T-cell (primary cell): ENCODE measurements at places on chromosomes 5 and 9. TPM values are rescaled to one million over a fixed set of nuclear protein-coding genes. Genes with fewer than 3 reads are reported as not detected.

- no peak overlapping the region for H3K4me3 ChIP-seq
- no peak overlapping the region for H3K27ac ChIP-seq
- no peaks in the 10 kb centered on the region for H3K4me1 ChIP-seq
These were observed 911.2 kb downstream of the EFNA5 start for GRCh38 chr5:106759581-106759980.

- no peak overlapping the region for H3K4me3 ChIP-seq
- no peak overlapping the region for H3K27ac ChIP-seq
- H3K4me1 ChIP-seq, result peaks cover 10% of the 10 kb centered on the region
- no peak for DNase-seq
These were observed 3.8 kb upstream of the GALT start for GRCh38 chr9:34642679-34643078.

DNA sequence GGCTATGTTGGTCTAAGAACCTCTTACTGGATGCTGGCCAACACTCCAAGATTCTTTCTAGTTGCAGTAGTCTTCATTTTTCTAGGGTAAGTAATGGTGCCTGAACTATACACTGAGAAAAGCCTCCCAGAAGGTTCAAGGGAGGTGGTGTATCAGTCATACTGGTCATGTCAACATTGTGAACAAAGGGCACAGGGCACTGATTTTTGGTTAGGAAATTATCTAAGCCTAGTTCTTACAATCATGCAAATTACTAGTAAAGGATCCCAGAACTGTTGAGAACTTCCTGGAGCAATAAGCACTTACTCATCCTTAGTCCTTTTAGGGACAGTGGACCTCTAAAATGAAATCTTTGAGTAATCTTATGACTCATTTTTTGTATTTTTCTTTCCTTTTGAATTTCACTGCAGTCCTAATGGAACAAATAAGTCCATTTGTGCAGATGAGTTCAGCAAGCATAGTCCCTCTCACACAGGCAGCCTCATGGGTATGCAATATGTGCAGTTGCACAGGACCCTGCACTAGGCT, 21.1 kb upstream of the CDC42SE2 start:
- no peaks in the 10 kb centered on the region for H3K36me3 ChIP-seq
- H3K4me1 ChIP-seq, result no peaks in the 10 kb centered on the region
- no peak for DNase-seq

DNA sequence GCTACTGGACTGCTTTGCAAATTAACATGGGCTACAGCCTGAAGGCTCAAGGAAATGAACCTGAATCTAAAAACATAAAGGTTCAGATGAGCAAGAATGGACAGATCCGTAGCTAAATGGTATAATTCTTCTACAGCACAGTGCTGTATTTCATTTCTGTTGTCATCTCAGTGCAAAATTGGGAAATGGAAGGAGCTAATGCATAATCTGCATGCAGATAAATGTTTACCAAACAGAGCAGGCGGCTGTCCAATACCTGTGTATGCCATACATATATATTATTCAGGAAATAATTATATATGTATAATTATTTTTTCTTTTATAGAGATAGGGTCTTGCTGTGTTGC, 4.3 kb upstream of the HSPA9 start:
- DNase-seq, result no peak
- no peaks in the 10 kb centered on the region for H3K27me3 ChIP-seq
- H3K4me3 ChIP-seq, result no peak overlapping the region
- no peak overlapping the region for H3K27ac ChIP-seq
- H3K4me1 ChIP-seq, result peaks cover 13% of the 10 kb centered on the region

- H3K27me3 ChIP-seq, result no peaks in the 10 kb centered on the region
- no peaks in the 10 kb centered on the region for H3K4me1 ChIP-seq
- no peaks in the 10 kb centered on the region for H3K36me3 ChIP-seq
- no peak for DNase-seq
- H3K27ac ChIP-seq, result no peak overlapping the region
- no peak overlapping the region for H3K4me3 ChIP-seq
These were observed 217.0 kb downstream of the SREK1 start for GRCh38 chr5:66361070-66361469.

DNA sequence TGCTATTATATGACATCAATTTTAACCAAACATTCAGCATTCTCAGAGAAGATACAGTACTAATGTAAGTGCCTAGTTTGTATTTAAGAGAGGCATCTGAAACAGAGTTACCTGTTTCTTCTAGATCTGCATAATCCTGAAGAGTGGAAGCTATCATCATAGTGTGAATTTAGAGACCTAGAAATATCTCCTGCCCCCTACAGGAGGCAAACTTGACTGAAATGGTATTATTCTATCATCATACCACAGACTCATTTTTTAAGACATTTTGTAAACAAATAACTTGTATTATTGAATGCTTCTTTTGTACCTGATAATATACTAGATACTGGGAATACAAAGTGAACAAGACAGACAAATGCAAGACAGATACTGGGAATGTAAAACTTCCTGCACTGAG, 216.8 kb upstream of the RPS23 start:
- no peaks in the 10 kb centered on the region for H3K36me3 ChIP-seq
- no peak overlapping the region for H3K4me3 ChIP-seq
- no peak overlapping the region for H3K27ac ChIP-seq
- H3K27me3 ChIP-seq, result no peaks in the 10 kb centered on the region
- no peaks in the 10 kb centered on the region for H3K4me1 ChIP-seq

- no peak overlapping the region for H3K27ac ChIP-seq
- no peak overlapping the region for H3K4me3 ChIP-seq
- H3K27me3 ChIP-seq, result peaks cover 14% of the 10 kb centered on the region
- H3K36me3 ChIP-seq, result no peaks in the 10 kb centered on the region
- H3K4me1 ChIP-seq, result no peaks in the 10 kb centered on the region
- no peak for DNase-seq
These were observed 469.6 kb downstream of the GADD45G start for GRCh38 chr9:90074316-90074962.

GRCh38 chr5:20605732-20606525, 617.9 kb upstream of the CDH18 start:
- H3K4me1 ChIP-seq, result no peaks in the 10 kb centered on the region
- no peak overlapping the region for H3K27ac ChIP-seq
- no peak for DNase-seq
- no peak overlapping the region for H3K4me3 ChIP-seq
- H3K36me3 ChIP-seq, result no peaks in the 10 kb centered on the region

DNA sequence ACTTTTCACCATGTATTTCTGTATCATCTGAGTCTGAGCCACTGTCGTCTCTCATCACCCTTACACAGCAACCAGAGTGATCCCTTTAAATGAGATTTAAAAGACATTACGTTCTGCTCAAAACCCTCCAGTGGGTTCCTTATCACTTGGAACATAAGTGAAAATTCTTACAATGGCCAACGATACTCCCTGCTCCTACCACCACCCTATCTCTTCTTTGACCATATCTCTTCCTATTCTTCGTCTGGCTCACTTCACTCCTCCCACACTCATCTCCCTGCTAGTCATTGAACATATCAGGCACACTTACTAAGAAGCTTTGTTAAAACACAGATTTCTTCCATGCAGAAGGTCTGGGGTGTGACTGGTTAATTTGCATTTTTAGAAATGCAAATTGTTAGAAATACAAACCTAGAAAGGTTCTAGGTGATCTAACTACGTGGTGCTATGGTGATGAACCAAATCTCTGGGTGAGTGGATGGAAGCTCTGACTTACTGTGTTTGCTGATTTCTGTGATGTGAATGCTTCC, 166.6 kb upstream of the CD180 start:
- H3K36me3 ChIP-seq, result no peaks in the 10 kb centered on the region
- no peaks in the 10 kb centered on the region for H3K4me1 ChIP-seq
- no peak overlapping the region for H3K27ac ChIP-seq
- no peak overlapping the region for H3K4me3 ChIP-seq
- DNase-seq, result no peak

DNA sequence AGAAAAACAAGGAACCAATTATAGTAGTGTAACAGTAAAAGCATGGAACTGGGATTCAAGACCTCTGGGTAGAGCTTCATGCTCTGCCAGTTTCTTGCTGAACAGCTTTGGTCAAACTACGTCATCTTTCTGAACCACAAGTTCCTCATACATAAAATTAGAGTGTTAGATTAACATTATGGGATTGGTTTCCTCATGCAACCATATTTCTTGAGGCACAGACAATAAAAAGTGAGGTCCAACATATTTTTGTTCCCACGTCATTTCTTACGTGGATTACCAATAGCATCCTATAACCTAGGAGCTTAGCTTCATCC, 354.8 kb downstream of the TMEM232 start:
- H3K27ac ChIP-seq, result no peak overlapping the region
- no peaks in the 10 kb centered on the region for H3K36me3 ChIP-seq
- H3K27me3 ChIP-seq, result no peaks in the 10 kb centered on the region
- no peak overlapping the region for H3K4me3 ChIP-seq
- DNase-seq, result no peak

DNA sequence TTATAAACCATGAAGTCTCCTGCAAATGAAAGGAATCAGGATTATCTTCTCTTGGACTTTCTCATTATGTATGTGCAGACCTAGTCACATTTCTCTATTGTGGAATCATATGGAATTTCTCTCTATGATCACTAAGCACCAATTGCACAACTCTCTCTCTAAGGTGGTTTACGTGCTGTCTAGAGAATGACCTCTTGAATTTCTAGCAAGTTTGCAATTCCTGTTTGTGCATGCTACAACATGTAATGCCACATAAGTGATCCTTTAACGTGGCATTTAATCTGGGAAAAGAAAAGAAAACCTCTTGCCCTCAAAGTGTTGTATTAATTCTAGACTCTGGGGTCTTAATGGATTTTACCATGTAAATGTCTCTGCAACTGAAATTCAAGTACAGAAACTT, 5.0 kb upstream of the PPP2R2B start:
- DNase-seq, result no peak
- no peak overlapping the region for H3K4me3 ChIP-seq
- H3K36me3 ChIP-seq, result no peaks in the 10 kb centered on the region
- peaks cover 10% of the 10 kb centered on the region for H3K27me3 ChIP-seq

GRCh38 chr5:139758510-139759075, 37.0 kb upstream of the PSD2 start:
- H3K4me1 ChIP-seq, result peaks cover 4% of the 10 kb centered on the region
- H3K27me3 ChIP-seq, result peaks cover 69% of the 10 kb centered on the region
- H3K4me3 ChIP-seq, result no peak overlapping the region
- no peaks in the 10 kb centered on the region for H3K36me3 ChIP-seq

GRCh38 chr5:135828782-135829127, 5.7 kb upstream of the SLC25A48 start:
- no peaks in the 10 kb centered on the region for H3K27me3 ChIP-seq
- H3K36me3 ChIP-seq, result no peaks in the 10 kb centered on the region
- no peaks in the 10 kb centered on the region for H3K4me1 ChIP-seq
- DNase-seq, result no peak
- H3K27ac ChIP-seq, result no peak overlapping the region

GRCh38 chr5:32076699-32077695, 97.1 kb downstream of the GOLPH3 start:
- H3K36me3 ChIP-seq, result no peaks in the 10 kb centered on the region
- no peak overlapping the region for H3K27ac ChIP-seq
- no peaks in the 10 kb centered on the region for H3K4me1 ChIP-seq
- no peaks in the 10 kb centered on the region for H3K27me3 ChIP-seq
- no peak for DNase-seq

DNA sequence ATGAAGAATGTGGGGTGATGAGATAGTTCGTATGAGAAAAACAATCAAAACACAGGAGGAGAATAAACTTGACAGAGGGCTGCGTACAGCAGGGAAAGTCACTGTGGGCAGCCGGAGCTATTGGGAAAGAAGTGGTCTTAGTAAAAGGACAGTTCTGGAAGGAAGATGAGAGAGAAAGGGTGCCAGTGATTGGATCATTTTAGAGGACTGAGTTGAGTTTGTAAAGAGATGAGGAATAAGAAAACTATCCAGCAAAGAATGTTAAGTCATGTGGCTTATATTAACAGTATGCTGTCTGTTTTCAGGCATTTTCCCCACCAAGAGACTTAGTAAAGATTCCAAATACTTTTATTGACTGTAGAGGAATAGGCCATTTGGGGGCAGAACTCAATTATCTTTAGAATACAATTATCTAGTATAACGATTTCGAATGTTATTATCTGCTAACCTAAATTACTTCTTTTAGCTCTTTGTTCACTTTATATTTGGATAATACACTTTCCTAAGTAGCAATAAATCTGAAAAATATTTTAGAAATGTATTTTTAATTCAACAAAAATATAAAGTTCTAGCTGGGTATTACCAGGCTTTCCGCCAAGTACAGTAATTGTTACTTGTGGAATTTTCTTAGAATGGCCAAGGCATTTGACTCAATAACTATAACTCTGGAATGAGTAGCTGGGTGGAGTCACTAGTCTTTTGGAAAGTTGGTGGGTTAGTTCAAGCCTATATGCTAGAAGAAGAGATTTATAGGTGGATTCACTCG, 15.5 kb upstream of the LOX start:
- H3K4me1 ChIP-seq, result no peaks in the 10 kb centered on the region
- no peaks in the 10 kb centered on the region for H3K36me3 ChIP-seq

GRCh38 chr5:63854076-63854475, 108.2 kb downstream of the HTR1A start:
- no peak for DNase-seq
- no peaks in the 10 kb centered on the region for H3K36me3 ChIP-seq
- H3K27ac ChIP-seq, result no peak overlapping the region
- no peak overlapping the region for H3K4me3 ChIP-seq
- no peaks in the 10 kb centered on the region for H3K4me1 ChIP-seq

DNA sequence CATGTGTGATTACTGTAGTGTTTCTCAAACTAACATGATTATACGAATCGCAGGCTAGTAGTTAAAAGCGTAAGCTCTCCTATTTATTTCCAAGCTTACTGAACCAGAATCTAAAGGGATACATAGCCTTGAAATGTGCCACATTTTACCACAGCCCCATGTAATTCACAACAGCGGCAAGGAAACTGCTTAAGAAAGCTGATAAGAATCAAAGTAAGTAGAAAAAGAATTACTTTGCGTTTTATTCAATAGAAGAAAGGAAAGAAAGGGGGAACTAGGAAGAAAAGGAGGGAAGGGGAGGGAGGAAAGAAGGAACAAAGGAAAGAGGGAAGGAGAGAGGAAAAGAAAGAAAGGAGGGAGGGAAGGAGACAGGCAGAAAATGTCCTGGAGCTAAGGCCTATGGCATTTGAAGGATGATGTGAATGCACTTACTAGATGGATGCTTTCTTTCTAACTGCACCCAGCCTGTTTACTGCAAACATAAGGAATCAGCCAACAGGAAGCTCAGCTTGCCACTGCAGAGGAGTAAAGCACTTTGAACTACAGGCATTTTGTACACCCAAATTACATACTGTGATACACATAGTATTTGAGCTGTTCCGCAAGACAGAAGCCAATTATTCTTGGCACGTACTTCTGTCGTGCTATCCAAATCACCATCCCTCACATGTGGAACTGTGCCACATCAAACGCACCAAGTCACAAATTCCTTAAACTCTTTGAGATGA, 521.7 kb downstream of the RAB3C start:
- peaks cover 11% of the 10 kb centered on the region for H3K4me1 ChIP-seq
- no peak overlapping the region for H3K27ac ChIP-seq
- H3K27me3 ChIP-seq, result no peaks in the 10 kb centered on the region
- H3K36me3 ChIP-seq, result no peaks in the 10 kb centered on the region
- DNase-seq, result no peak

The RGS7BP gene
- total RNA-seq, result not detected

The INSYN2B gene
- not detected for total RNA-seq

The TAF11L6 gene
- not detected for total RNA-seq

The SPINK7 gene
- total RNA-seq, result not detected

The APC gene
- 39.7 TPM for total RNA-seq

The QSOX2 gene
- total RNA-seq, result 14.1 TPM

The PSMD5 gene
- total RNA-seq, result 55.2 TPM

The OTULINL gene
- 32.6 TPM for total RNA-seq

The GSN gene
- 8.8 TPM for total RNA-seq

The FIBCD1 gene
- not detected for total RNA-seq

The WNT8A gene
- total RNA-seq, result not detected

The DBH gene
- 0.82 TPM for total RNA-seq

The SMIM33 gene
- total RNA-seq, result 1.1 TPM

The NFIB gene
- total RNA-seq, result 0.89 TPM

The ADAM19 gene
- total RNA-seq, result 34.8 TPM
